Activated CD4-positive, CD25-positive, alpha-beta regulatory T cell treated with anti-CD3 and anti-CD28 coated beads, Interleukin-2, amount 50 U/mL, for 72 hours (primary cell): ENCODE measurements at places on chromosomes 7 and 10.

DNA sequence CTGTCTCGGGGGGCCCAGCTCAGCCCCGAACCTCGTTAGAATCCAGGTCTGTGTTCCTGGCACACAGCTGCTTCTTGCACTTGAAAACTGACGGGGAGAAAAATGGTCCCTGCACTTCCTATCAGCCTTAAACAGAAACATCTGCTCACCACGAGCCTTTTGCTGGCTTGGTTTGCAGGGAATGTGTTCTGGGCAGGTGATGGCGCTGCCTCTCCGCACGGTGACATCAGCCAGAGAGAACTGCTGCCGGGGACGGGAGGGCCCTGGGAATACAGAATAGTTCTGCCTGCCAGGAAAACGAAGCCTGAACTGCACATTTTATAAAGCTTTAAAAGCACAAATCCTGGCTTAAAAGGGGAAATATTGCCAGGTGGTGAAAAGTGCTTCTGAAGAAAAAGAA lies 622.5 kb downstream of the TYW1 start:
- no peak for DNase-seq

- DNase-seq: no peak
Measured at GRCh38 chr10:30000802-30001571, 58.4 kb downstream of the JCAD start.

DNA sequence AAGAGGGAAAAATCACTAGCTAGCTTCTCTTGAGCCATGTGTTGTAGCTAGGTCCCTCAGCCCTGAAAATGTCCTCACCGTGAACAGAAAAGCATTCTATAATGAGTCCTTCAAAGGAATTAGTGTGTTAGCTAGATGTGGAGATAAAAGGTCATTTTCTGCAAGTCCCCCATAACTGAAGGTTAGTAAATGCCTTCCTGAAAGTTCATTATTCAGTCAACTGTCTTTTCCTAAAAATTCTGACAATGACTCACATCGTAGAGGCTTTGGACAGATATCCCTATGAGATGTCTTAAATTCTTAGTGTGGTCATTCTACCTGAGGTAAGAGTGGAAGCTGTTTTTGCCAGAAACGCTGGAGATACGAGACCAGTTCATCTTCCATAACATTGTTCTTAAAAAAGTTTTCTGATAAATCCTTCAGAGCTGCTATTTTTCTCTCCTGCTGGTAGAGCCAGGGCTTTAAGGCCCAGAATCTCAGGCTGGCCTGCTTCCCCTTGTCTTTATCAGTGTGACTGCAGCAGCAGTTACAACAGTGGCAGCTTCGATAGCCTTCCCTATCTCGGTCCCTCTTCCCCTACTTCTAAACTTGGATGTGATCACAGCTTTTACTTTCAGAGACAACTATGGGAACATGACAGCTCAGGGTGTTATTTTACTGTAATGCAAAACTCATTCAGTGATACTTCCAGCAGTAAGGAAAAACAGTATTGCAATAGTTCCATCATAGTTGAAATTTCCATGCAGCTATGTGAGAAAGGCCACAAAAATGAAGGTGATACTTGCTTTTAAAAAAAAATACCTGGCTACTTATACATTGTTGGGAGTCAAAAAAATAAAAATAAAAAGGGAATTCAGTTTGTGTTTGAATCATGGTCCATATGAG lies 37.3 kb upstream of the PRKAR2B start:
- no peak for DNase-seq

DNA sequence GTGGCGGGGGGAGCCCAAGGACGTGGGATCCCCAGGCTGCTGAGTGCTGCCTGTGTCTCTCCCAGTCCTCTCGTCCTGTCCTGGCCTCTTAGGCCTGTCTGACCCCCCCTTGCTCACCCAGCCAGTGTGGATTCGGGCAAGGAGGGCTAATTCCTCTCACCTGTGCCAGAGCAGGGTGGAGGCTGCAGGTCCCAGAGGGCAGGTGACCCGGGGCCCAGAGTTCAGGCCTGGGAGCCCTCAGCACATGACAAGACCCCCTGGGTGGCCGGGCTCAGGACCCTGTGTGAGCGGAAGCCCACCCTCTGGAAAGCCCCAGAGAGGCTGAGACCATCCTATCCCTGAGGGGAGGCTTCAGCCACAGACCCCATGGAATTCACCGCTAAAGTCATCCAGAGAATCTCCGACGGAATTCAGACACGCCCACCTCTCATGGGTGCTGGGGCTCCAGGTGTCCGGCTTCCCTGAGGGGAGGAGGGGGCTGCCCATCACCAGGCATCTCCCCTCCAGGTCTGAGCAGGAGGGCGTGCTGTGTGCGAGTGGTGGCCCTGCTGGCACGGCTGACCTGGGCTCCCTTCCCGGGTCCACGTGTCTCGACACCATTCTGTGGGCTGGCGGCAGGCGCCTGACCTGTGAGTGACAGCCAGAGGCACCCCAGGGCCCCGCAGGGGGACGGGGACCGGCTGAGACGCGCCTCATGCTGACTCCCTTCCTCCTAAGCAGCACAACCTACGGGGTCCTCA lies 5.0 kb downstream of the KNDC1 start:
- DNase-seq: no peak
